ENCODE measurements at places on chromosomes 6 and 20. TPM values are rescaled to one million over a fixed set of nuclear protein-coding genes. Genes with fewer than 3 reads are reported as not detected.

The SIRPB2 gene
- 1.5 TPM for polyA plus RNA-seq

The CPXM1 gene
- 84.9 TPM for polyA plus RNA-seq

The BMP2 gene
- 6.9 TPM for polyA plus RNA-seq

The CLDN20 gene
- polyA plus RNA-seq: 0.87 TPM

The CTCFL gene
- polyA plus RNA-seq: 0.27 TPM

Measured in spinal cord (tissue), 10 donors.